ENCODE measurements at places on chromosomes 16 and 17.

- DNase-seq = no peak
Measured at GRCh38 chr17:81159611-81160265, 5.6 kb upstream of the PVALEF start.

GRCh38 chr17:75301049-75301448 is 11.8 kb upstream of the SLC25A19 start:
- no peak for DNase-seq

DNA sequence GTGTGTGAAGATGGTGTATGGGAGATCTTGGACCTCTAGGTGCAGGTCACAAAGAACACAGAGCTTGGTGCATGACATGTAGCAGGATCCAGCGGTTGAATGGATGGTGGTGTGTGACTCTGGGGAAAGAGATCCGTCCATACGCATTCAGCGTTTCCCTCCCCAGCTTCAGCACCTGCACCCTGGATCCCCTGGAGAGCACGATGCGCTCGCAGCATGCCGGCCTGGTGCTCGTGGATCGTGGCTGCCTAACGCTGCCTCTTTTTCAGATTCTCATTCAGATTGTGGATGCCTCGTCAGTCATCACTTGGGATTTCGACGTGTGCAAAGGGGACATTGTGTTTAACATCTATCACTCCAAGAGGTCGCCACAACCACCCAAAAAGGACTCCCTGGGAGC is 70.9 kb downstream of the SEC14L1 start:
- DNase-seq = no peak

GRCh38 chr16:24440306-24440705 is 99.1 kb upstream of the RBBP6 start:
- no peak for DNase-seq

GRCh38 chr17:20281860-20282259 is 185.5 kb downstream of the LGALS9B start:
- no peak for DNase-seq

DNA sequence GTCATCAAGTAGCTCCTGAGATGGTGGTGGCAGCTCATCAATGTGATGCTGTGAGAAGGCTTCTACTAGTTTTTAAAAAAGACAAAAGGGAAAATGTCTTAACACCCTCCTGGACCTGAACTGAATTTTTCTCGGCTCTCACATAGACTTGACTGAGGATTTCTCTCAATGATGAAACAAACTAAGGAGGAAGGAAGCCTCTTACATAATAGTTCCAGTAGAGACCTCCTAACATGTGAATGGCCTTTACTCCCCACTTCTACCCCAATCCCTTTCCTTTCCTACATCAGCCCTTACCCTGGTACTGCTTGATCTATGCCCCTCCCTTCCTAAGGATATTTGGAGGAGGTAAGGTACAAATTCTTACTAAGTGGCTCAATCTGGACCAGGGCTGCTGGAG is 54.8 kb upstream of the MTMR4 start:
- no peak for DNase-seq

- DNase-seq = no peak
Measured at GRCh38 chr16:53673189-53673588, 30.5 kb downstream of the RPGRIP1L start.

DNA sequence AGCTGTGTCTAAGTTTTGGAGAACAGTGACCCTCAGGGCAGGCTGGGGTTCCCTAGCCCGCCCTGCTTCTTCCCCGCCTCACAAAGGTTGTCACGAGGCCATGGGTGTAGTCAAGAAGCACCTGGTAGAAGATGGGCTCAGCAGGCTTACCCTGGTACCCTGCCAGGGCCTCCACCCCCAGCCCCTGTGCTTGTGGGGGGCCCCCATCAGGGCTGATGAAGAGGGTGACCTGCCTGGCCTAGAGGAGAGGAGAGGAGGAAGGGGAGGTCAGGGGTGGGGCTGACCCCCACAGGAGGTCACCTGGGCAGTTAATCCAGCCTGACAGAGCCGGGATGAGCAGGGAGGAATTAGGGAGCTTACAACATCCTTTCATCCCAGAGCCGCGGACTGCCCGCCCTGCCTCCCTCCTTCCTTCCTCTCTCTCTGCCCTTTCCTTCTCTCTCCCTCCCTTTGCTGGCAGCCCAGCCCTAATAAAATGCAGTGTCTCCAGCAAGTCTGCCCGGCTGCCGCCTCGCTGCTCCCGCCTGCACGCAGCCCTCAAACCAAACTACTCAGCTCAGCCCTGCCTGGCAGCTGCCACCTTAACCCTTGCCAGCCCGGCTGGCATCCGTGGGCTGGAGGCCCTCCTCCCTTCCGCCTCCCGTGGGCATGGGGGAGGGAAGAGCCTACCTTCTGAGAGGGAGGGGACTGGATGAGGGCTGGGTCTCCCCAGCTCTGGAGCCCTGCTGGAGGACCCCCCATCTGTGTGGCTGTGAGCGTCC is 7.2 kb downstream of the DLX3 start:
- peak; percentile 45 for DNase-seq

DNA sequence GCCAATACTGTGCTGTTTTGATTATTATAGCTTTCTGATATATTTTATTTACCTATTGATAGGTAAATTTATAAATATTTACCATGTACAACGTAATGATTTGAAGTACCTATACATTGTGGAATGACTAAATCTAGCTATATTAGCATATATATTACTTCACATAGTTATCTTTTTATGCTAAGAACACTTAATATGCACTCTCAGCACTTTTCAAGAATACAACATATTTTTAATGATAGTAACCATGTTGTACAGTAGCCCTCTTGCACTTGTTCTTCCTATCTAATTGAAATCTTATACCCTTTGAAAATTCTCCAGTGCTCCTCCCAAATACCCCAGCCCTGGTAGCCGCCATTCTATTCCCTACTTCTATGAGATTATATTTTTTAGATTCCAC is 604.0 kb upstream of the KIF2B start:
- DNase-seq = no peak

DNA sequence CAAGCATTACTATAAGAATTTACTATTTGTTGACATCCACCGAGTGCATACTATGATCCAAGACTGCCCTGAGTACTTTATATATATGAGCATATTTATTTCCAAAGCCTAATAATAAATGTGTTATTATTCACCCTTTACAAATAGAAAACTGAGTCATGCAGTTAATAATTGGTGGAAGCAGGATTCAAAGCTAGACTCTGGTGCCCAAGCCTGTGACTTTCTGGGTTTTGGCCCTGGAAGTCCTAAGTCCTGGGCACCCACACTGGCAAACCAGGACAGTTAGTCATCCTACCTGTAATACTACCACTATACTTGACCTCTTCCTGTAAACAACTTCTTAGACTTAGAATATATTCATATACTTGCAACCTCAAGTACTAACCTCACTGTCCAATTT is 257.4 kb upstream of the IRX5 start:
- DNase-seq = no peak

- no peak for DNase-seq
Measured at GRCh38 chr17:36068524-36068923, 4.5 kb downstream of the CCL18 start.

- DNase-seq = no peak
Measured at GRCh38 chr17:16466407-16466806, 25.6 kb downstream of the LRRC75A start.

GRCh38 chr17:46978489-46979146 is 435 bp downstream of the RPRML start:
- DNase-seq = peak; percentile 62

DNA sequence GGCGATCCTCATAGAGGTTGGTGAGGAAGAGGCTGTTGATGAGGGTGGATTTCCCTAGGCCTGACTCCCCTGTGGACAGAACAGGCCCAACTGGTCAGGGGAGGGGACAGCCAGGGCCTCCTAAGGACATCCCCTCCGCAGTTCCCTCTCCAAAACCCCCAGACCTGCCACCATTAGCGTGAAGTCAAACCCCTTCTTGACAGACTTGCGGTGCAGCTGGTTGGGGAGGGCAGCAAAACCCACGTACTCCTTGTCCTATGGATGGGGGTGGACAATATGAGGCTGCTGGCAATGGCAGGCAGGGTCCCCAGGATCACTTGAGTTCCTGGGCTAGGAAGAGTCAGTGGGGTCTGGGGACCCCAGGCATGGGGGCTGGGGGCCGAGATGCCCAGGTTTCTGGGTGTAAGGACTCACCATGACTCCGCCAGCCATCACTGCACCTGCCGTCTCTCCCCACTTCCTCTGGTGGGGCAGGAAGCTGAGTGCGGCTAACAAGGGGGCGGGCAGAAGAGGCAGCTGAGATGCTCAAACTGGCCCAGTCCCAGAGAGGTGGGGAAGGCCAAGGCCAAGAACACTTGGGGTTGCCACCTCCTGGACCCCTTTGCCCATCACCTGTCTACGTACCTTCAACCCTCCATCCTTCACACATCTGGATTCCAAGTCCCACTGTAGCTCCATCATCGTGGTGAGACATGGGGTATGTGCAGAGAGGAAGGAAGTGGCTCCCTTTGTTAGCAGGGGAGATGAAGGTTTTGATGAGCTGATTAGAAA is at the start of gene SEPTIN1:
TSS of gene SEPTIN1 (minus strand) at position 451 of the 771 bp plus-strand sequence. CDS start at position 432, 19 bp downstream.
- DNase-seq = peak; percentile 86

GRCh38 chr17:16945136-16945482 is 26.8 kb downstream of the TNFRSF13B start:
- no peak for DNase-seq

DNA sequence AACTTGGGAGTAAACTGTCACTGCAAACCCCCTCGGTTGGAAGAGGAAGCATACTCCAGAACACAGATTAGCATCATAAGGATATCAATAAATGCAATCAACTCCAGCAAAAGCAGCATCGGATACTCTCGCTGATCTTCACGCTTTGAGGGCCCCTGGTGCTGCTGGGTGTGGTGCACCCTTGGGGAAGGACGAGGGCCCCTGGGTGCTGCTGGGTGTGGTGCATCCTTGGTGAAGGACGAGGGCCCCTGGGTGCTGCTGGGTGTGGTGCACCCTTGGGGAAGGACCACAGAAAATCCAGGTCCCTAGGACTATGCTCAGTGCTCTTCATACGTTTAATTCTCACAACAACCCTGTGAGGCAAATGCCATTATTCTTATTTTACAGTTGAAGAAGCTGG is 54.2 kb downstream of the VPS53 start:
- no peak for DNase-seq

DNA sequence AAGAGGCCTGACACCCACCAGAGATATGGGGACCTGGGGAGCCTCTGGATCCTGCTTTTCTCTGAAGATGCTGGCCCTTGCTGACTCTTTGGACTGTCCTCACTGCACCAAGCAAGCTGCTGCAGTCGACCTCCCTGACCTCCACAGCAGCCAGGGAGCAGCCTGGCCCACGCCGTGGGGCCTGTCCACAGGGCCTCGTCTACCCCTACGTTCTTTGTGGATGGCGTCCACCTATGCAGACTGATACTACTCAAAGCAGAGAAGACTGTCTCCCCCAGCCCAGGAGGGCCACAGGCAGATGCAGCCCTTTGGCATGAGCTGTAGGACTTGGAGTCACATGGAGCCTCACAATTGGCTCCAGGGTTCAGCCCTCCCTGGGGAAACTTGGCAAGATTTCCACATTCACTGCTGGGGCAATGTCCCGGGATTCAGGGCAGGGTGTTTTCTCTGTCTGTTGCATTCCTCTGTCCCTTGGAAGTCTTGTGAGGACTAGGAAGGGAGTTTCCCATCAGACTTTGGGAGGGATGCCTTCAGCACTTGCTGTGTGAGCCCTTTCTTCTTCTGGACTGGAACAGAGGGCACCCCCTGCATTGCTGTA is 152.2 kb downstream of the NTN1 start:
- DNase-seq = no peak

GRCh38 chr17:68748381-68748780 is 147.2 kb upstream of the FAM20A start:
- DNase-seq = no peak

- no peak for DNase-seq
Measured at GRCh38 chr16:88818575-88818874, 6.8 kb upstream of the APRT start.

GRCh38 chr17:66275651-66276050 is 26.8 kb upstream of the PRKCA start:
- DNase-seq = no peak

GRCh38 chr16:336269-336668 is 16.3 kb downstream of the AXIN1 start:
- DNase-seq = no peak

- DNase-seq = no peak
Measured at GRCh38 chr17:41824086-41824485, 11.3 kb downstream of the FKBP10 start.

DNA sequence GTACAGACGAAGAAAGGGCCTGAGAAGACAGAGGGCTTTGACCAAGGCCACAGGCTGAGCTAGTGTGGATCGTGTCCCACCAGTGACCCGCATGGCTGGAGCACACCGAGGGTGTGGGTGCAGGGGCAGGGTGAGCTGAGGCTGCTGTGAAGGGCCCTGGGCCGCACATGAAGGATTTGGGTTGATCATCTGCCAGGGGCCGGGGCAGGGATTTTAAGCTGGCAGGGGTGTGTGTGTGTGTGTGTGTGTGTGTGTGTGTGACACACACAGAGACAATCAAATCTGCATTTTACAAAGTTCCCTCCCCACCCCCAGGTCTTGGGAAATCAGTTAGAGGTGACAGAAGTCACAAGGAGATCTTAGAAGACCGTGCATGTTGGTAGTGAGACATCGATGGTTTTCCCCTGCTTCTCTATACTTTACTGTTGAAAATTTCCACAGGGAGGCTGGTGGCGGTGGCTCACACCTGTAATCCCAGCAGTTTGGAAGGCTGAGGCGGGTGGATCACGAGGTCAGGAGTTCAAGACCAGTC is 65.2 kb downstream of the SRCIN1 start:
- no peak for DNase-seq

DNA sequence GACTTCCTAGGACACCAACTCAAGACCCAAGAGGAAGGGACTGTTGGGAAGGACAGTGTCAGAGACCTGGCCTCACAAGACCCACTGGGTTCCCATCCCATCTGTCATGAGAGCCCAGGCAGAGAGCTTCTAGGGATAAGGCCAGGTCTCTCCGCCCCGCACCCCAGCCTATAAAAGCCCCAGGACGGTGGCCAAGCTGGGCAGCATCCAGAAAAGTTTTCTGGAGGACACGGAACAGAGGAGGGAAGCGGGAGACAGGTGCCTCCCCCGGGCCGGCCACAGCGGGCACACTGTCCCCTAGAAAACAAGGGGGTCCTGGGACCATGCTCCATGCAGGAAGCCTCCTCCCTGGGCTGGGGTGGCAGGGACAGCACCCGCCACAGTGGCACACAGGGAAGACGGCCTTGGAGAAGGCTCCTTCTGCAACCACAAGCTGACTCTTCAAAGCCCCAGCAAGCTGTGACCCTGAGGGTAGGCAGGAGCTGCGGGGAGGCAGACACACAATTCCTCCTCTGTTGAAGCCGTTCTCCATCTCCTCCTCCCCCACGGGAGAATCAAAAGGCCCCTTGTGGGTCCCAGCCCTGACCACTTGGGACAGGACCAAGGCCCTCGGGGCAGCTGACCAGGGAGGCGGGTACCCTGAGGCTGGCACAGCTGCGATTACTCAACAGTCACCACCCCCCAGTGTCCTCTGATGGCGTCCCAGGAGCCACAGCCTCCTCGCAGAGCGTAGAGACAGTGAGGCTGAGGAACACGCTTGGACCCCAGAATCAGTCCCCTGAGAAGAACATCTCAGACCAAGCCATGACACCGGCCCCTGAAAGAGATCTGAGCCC is 26.1 kb downstream of the TRPV3 start:
- DNase-seq = no peak

- DNase-seq = no peak
Measured at GRCh38 chr16:87721622-87722585, 43.9 kb downstream of the KLHDC4 start.

- DNase-seq = no peak
Measured at GRCh38 chr16:30354423-30355143, 525 bp downstream of the CD2BP2 start.

GRCh38 chr16:64589836-64590235 is 532.0 kb downstream of the CDH11 start:
- DNase-seq = no peak

All from activated CD8-positive, alpha-beta memory T cell treated with anti-CD3 and anti-CD28 coated beads, Interleukin-2, amount 50 U/mL, for 48 hours (primary cell).